HT1080 (cell line): ENCODE measurements at places on chromosomes 1 and 21.
A peak's percentile ranks its signal among the peaks of the same experiment; 100 is the strongest.

DNA sequence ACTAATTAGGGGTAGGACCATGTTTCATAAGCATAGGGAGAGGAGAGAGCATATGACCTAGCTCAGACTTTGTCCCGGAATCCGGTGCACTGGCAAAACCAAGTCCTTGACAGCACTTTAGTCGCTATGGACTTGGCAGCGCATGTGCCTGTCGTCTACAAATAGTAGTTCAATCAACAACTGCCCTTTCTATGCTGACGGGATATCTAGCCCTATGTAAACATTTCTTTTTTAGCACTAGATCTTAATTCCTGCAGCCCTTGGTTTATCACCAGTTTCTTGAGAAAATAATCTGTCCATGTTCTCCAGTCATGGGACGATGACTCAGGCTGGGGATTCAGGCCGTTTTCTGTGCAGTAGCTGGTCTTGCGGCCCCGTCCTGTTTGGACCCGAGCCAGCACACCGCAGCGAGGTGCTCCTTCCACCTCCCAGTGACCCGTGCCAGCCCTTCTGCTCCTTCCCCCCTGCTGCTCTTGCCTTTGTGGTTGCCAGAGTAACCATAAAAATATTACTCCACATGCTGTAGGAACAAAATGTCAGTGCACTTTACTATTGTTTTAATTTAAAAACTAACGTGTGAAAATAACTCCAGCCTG lies 8.6 kb upstream of the MT1HL1 start:
- DNase-seq, result peak; percentile 91

DNA sequence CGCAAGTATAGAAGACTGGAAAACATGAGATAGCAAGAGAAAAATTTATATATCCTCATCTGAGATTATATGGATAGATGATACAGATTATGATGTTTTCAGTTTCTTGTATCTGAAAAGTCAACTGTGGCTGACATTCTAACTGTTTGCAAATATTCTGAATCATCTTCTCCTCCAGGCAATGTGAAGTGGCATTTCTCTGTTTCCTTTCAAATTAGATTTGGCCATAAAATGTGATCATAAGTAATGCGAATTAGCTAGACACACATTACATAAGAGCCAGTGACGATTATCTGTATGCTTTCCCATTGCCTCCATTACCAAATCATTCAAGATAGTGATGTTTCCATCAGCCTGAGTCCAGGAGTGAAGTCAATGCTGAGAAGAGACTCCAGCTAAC lies 265.2 kb downstream of the BRINP3 start:
- DNase-seq, result no peak

DNA sequence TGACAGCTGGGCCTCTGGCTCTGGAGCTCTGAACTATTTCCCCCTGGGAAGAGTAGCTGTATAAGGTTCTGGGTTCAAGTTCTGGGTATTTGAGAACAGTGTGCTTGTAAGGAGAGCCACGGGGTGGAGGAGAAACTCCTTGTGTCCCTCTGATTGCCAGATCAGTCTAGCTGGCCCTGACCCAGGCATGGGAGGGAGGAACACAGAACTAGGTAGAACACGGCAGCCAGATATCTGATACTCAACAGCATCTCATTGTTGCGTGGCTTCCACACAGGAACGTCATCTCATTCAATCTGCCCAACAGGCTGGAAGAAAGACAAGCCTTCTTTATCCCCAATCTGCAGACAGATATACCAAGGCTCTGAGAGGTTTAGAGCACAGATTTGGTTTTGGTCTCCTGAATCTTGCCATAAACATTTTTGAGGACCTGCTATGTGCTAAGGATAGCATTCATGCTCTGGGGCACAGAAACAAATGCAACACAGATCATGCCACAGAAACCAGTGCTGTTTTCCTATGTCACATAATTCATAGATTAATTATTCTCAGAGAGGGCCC lies 83.8 kb downstream of the PLXNA2 start:
- DNase-seq, result no peak

DNA sequence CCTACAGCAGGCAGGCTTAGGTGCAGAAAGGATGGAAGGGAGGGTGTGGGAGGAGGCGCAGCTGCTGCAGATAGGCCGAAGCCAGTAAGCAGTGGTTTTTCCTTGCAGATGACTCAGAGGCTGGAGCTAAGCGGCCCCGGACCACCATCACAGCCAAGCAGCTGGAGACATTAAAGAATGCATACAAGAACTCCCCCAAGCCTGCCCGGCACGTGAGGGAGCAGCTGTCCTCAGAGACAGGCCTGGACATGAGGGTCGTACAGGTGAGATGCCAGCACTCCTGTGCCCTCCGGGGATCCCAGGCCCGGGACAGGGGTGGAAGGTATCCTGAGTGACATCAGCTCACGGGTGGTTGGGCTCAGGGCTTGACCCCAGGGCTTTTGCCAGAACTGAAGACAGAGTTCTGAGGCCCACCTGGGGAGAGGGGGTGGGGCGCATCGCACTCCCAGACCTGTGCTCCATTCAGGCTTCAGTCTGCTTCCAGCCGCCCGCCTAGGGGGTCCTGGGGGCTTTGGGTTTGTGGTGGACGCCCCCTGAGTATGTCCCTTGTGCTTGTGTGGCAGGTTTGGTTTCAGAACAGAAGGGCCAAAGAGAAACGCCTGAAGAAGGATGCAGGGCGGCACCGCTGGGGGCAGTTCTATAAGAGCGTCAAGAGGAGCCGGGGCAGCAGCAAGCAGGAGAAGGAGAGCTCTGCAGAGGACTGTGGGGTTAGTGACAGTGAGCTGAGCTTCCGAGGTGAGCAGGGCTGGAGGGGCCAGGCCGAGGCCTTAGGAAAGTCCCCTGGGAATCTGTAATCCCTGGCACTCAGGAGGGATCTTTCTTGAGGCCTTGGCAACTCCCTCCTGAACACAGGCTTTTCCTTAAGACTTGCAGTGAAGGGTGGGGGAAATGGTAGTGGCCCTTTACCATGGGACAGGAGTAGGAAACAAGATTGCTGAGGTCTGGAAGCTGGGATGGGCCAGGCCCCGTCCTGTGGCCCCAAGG lies 41.5 kb downstream of the LHX4 start:
- peak; percentile 81 for DNase-seq

- DNase-seq, result peak; percentile 4
Measured at GRCh38 chr21:37916310-37917051, at the start of gene KCNJ6. KCNJ6 (minus strand) TSS chr21:37916457; CDS start chr21:37840682, 75,775 bp downstream.

GRCh38 chr1:29638281-29638680 lies 402.0 kb downstream of the PTPRU start:
- no peak for DNase-seq

DNA sequence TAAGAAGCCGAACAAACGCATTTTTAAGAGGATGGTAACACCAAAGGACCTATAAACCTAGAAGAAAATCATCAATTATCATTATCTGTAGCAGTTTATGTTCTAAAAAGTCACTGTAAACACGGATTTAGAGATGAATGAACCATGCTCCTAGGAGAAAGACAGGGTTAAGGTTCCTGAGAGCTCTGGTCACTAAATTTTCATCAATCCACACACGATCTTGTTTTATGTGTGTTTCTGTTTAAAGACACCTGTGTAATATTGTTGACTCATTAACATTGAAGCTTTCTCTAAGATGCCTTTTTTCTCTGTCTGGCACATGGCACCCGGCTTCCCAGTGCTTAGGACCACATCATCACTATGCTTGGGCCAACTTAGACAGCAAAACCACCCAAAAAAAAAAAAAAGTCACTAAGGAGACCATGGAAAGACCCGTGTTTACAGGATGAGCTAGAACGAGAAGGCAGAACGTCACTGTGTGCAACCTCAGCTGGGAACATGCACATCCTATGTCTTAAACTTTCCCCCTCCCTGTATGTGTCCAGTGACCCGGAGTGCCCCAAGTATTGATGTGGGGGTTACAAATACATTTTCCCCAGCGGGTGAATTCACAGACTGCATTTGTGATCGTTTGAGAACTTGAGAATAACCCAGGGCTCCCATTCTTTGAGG lies 55.8 kb upstream of the PDE9A start:
- no peak for DNase-seq

- no peak for DNase-seq
Measured at GRCh38 chr1:94531664-94532063, 9.9 kb downstream of the F3 start.

DNA sequence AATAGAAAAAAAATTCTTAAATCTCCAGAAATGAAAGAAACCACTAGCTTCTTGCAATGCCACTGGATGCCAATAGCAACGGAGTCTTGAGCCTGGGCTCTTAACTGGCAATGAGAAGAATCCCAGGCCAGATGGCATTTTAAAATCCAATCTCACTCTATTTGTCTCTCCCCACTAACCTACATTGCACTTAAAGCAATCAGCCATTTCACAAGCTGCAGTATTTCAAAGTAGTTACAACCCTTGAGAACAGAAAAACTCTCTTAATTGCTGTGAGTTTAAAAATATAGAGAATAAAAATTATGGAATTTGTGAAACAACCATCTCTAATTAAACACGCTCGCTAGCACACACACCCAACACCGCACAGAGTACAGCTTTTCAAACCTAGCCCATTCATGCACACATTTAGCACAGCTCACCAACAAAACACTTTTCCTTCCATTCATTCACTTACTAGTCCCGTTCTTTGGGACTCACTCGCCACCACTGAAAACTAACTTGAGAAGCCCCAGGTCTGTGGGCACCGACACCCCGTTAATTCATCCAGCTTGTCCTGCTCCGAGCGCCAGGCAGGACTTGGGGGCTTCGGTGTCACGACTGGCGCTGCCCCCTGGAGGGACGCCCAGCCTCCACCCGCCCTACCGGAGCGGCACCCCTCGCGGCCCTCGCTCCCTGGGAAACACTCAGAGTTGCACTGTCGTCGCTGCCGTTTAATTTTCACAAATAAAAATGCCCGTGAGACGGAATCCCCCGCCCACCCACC lies 1.0 kb downstream of the DDAH1 start:
- peak; percentile 39 for DNase-seq

DNA sequence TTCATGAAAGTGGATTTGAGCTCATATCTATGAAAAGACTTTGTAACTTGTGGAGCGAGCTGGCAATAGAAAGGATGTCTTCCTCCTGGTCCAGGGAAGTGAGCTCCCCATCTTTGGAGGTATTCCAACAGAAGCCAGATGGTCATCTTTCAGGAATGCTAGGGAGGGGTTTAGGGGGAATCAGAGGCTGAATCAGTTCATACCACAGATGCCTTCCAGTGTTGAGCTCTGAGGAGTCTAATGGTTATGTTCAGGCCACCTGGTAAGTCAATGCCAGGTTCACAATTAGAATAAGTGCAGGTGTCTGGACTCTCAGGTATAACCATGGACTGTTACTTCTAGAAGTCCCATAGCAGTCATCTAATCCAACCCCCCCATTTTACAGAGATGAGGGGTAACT lies 119.1 kb downstream of the ACTL8 start:
- DNase-seq, result peak; percentile 87

- DNase-seq, result no peak
Measured at GRCh38 chr1:65724151-65724550, 68.5 kb upstream of the PDE4B start.

GRCh38 chr1:221100611-221101010 lies 221.4 kb downstream of the HLX start:
- peak; percentile 72 for DNase-seq

DNA sequence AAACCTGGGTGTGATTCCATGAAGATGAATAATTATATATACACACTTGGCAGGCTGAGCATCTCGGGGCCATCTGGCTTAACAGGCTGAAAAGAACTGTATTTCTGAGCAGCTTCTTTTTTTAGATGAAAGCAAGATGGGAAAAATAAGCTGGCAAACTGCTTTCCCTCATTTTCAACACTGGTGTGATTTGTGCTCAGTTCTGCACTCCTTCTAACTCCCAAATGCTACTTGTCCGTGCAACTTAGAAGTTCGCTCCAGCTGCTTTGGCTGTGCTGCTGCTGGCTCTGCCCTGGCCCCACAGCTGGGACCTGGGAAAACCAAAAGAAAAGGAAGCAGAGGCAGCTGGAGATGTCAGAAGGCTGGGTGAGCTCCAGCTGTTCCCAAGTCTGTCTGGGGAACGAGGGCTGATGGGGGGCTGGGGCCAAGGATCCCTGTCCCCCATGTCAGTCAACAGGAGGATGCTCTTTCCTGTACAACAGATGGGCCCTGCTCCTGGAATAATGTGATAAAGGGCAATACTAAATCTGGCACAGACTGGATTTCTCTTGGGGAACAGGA lies 44.9 kb downstream of the PAFAH2 start:
- no peak for DNase-seq

DNA sequence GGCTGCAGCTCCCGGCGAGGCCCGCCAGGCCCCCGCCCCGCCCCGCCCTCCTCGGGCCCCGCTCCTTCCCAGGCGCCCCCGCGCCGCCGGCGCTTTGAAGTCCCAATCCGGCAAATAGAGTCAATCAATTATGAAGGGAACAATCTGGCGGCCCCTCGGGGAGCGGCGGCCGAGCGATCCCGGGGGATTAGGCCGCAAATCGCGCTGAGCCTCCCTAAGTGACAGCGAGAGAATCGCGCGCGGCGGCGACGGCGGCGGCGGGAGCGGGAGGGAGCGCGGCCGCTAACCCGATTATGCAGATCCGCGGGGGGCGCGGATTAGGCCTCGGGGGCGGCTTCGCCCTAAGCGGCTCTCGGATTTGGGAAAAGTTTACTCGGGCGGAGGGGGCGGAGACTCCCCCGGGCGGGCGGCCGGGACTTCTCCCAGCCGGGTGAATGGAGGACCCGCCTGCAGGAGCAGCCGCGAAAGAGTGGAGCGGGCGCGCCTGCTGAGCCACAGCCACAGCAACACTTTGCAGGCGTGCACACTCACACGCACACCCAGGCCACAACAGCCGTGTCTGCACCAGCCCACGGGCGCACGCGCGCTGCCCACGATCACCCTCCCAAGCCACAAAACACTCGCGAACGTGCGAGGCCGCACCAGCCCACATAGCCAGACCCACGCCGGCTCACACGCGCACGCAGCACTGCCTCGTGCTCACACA lies 23.0 kb upstream of the DMBX1 start:
- no peak for DNase-seq

GRCh38 chr21:37074546-37074945 lies 1.5 kb downstream of the TTC3 start:
- DNase-seq, result no peak

GRCh38 chr1:23527366-23527765 lies 3.7 kb downstream of the E2F2 start:
- DNase-seq, result no peak
